ENCODE measurements at places on chromosomes 2 and 18.
A peak's percentile ranks its signal among the peaks of the same experiment; 100 is the strongest.

DNA sequence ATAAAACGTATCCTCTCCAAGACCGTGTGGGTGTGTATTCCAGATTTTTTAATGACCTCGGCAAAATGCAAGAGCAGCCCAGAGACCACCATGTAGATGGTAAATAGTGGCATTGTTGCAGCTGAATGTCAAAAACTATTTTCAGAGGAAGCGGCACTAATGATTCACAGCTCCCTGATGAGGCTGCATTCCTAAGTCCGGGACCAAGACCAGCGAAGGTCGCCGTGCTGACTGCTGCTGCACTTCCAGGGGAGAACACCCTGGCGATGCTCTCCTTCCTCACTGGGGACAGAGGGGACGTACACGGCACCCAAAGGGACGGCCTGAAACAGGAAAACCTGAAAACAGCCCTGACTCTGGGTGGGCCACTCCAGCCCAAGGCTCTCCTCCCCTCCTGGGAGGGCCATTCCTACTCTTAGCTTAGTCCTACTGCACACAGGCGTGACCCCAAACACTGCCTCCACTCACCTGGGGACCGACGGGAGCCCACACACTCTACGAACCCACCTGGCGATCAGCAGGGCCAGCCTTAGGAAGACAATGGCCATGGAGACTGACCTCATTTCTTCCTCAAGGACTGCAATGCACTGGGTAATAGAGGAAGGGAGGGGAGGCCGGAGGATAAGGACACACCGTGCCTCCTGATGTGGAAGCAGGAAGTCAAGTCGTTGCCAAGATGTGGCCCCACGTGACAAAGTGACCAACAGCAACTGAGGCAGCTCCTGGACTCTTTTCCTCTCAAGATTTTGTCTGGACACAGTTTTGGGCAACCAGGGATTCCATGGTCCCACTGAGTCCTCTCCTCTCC is 82.8 kb downstream of the ZNF516 start:
- DNase-seq = no peak

- no peak for DNase-seq
Observed at GRCh38 chr2:10811517-10811916, 1.1 kb downstream of the PDIA6 start.

DNA sequence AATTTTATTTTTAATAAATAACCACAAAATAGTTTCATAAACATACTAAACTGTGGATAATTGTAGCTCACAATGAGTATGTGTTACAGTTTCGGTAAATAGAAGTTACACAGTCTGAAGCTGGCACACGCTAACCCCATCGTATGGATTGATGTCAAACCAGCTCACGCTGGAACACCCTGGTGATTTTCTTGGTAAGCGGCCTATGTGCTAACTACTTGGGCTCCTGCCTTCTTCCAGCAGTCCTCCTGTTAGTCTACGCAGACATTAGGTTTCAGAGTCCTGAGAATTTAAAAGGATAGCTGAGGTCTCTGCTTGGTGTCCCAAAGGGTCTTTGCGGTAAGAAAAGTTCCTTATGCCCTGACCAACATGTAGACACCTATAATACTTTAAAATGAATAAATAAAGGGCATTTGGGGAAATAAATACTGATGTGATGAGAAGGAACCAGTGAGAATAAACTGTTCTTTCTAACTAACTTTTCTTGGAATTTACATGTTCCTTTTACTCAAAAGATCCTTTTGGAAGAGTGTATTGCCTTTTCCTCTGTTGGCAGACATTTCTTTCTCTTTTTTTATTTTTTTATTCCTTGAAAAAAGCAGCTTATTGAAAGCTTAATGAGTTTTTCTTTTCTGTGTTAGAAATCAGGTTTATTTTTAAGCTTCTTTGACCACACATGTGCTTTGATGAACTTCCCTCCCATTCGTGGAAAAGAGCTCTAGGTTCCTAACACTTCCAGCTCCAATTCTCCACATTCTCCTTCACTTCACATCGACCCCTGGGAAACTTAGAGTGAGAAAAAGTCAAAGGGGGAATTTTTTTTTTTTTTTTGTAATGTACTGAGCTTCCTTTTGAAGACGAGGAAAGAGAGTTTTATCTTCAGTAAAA is 322.2 kb downstream of the IRS1 start:
- DNase-seq = no peak

DNA sequence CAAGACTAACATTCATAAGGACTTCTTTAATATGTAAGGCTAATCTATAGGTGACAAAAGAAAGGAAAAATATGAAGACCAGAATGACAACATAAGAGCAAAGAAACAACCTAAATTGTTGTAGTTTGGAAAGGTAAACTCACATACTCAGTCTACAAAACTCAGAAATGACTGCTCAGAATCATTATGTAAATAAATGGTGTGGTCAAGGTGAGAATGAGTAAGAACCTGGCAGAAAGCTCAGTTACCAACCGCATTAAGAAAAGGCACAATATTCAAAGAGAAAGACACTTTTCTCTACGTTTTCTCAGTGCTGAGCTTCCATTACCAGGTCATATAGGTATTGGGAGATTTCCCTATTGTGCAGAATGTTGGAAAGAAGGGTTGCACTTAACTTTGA is 15.8 kb downstream of the ATF2 start:
- no peak for DNase-seq

GRCh38 chr2:218501665-218502064 is 66.5 kb downstream of the USP37 start:
- DNase-seq = no peak

DNA sequence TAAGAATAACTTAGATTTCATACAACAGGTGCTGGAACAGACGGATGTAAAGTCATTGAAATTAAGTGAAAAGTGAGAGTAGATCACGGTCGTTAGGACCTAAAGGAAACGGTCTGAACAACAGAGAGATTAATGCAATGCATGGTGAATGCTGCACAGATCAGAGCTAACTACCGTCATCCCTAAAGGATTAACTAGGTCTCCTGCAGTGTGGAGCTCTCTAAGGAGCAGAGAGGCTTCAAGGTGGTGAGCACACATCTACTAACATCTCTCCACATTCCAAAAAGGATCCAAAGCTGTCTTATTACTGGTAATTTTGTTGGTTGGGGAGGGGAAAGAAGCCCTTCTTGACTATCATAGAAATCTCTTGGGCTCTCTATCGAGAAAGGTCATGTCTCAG is 75.3 kb downstream of the CABYR start:
- DNase-seq = no peak

DNA sequence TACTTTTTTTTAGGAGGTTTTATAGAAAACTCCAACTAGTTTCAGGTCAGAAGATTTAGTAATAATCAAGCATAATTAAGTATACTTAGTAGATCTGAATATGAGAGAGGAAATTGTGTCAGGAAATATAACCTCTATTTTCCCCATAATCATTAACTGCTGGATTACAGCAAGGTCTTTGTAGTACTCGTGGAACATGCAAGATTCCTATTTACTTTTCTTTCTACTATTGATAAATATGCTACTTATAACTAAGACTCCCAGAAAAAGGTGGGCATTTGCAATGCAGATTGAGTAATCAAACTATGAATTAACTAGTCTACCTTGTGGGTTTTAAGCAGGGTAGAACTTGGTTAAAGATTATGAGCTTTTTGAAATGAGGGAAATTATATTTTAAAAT is 570.1 kb downstream of the LRP1B start:
- DNase-seq = no peak

DNA sequence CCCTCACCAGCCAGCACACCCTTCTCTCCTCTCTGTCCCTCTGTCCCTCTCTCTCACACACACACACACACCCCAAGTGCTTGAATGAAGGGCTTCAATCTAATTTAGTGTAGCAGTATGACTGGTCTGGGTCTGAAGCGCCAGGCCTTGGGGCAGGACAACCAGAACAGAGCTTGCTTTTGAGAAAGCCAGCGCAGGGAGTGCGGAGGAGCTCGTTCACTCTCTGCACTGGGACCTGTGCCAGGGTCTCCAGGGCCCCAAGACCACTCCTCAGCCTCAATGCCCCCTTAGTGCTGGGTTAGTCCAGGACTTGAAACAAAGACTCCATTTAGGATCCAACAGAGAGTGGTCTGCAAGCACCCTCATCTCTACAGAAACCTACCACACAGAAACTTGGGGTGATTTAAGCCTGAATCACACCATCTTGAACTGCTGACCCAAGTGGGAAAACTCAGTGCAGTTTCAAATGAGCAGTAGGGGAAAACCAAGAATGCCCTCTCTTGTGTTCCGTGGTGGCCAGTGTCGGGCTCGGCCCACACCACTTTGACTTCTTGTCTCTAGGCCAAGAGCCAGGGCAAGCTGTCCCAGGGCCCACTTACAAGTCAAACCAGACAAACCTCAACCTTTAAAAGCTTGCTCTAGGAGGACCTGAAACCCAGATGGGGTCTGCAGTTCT is 66.6 kb upstream of the WIPF1 start:
- no peak for DNase-seq

GRCh38 chr2:128365217-128365905 is 46.7 kb upstream of the HS6ST1 start:
- DNase-seq = no peak

GRCh38 chr18:9814431-9814830 is 71.3 kb upstream of the TXNDC2 start:
- DNase-seq = peak; percentile 56

DNA sequence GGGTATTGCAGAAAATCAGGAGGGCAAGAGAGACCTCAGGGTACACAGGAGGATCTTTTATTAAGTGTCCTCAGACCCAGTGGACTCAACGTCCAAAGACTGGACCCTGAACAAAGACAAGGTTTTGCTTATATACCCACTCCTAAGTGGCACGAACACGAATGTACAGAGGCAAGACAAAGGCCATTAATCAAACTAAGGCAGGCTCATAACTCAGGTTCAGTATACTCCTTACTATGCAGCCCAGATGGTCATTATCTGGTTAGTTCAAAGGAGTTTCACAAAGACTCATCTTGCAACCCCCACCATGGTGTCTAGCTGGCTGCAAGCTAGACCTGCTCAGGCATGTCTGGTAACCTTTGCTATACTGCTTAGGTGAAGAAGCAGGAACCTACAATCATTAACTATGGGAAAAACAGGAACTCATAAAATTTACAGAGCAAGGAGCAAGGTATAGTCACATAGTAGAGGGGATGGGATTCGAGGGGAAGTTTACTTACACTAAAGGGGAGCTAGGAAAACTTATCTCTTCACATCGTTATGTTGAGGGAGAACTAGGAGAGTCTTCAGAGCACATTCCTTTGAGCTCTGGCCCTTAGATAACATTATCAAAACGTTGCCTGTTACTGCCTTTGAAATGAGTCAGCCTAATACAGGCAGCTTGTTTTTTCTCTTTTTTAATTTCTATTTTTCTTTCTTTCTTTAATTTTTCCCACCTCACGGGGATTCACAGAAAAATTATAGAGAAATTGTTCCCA is 33.9 kb downstream of the SLC4A3 start:
- DNase-seq = no peak

DNA sequence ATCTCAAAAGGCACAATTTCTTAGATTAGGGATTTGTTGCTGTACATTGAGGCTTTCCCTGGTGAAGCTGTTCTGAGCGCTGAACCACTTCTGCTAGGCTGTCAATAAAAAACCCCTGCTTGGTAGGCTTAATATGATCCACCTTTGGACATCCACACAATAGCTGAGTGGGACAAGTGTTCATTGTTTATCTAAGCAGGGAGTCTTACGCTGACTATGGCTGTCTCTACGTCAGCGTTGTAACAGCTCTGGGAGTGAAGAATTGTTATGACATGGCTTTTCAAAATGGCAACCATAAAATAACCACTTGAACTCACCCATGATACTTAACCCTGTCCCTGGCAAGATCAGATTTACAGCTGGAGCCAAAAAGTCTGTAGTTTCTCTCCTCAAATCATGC is 111.5 kb upstream of the SULT1C3 start:
- no peak for DNase-seq

- no peak for DNase-seq
Observed at GRCh38 chr2:17873021-17873420, 5.4 kb upstream of the KCNS3 start.

GRCh38 chr18:77073336-77074093 is 59.1 kb downstream of the MBP start:
- no peak for DNase-seq

DNA sequence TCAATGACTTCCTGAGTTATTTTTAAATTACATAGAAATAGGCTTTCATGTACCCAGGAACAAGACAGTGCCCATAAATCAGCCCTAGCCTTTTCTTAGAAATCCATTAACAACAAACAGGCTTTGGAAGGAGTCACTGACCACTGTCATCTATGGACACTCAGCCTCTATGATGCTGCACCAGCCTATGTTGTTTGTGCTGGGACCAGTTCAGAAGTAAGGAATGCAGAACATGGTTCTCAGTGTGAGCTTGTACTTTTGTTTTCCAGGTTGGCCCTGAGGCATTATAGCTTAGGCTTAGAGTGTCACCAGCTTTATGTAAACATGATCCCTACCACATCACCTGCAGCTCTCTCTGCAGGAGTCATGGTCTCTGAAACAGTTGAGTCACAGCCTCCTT is 335.7 kb upstream of the CDH7 start:
- DNase-seq = no peak

- DNase-seq = no peak
Observed at GRCh38 chr2:112938904-112939303, 27.9 kb downstream of the IL37 start.
